ENCODE measurements at places on chromosomes 7 and 10.

- DNase-seq = no peak
Observed at GRCh38 chr7:148304456-148304855, 286.1 kb upstream of the C7orf33 start.

GRCh38 chr10:11626071-11626470 is 14.6 kb upstream of the USP6NL start:
- DNase-seq = no peak

- no peak for DNase-seq
Observed at GRCh38 chr10:48945441-48946130, 5.9 kb upstream of the LRRC18 start.

DNA sequence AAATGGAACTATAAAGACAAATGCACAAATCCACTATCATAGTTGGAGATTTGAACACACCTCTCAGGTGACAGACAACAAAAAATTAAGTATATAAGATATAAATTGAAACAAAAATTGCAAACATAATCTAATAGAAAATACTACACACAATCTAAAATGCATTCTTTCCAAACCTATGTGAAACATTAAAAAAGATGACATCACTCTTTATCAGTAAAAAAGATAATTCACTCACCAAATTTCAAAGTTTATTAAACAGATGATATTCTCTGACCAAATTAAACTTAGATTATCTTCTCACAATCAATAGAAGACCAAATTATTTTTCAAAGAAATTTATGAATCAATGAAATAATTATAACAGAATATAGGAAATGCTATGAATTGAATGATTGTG is 4.0 kb downstream of the ZWINT start:
- no peak for DNase-seq

DNA sequence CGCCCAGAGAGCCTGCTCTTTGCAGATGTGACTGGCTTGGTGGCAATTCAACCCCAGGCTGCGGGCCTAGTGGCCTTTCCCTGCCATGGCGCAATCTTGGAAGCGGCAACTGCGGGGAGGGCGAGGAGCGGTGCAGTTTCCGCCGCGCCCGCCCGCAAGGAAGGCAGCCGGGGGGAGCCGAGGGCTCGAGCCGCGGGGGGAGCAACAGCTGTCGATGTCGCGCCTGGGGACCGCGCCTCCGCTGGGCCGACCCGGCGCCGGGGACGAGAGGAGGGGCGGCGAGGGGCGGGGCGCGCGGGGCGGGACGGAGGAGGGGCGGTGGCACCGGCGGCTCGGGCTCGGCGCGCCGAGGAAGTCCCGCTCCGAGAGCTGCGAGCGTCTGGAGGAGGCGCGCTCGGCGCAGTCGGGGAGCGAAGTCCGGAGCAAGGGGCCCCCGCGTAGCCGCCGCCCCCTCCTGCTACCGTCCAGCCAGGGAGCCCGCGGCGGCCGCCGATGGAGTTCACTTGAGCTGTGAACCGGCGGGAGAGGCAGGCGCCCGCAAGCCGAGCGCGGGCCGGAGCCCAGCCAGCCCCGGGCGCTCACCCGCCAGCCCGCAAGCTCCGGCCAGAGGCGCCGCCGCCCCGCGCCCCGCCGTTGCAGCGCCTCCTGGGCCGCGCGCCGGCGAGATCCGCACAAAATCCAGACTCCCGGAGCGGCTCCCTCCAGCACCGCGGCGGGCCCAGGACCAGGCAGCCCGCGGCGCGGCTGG is 438.1 kb upstream of the GALNT17 start:
- DNase-seq = peak; percentile 86

DNA sequence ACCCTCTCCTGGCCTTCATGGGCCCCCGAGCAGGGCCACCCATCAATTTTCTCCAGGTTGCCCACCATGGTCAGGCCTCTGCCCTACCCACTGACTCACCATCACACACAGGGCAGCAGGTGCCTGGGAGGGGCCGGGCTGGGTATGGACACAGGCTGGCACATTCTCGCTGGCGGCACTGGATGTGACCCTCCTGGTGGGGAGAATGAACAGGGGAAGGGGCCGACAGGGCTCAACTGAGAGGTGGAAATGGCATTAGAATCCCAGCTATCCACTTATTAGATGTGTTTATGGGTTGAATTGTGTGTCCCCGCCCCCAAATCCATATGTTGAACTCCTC is 16.4 kb downstream of the KCP start:
- DNase-seq = no peak

- DNase-seq = no peak
Observed at GRCh38 chr10:92014620-92015019, 91.0 kb downstream of the BTAF1 start.
